ENCODE measurements at places on chromosomes 4 and X. TPM values are rescaled to one million over a fixed set of nuclear protein-coding genes. Genes with fewer than 3 reads are reported as not detected.

- no peaks in the 10 kb centered on the region for H3K36me3 ChIP-seq
- H3K4me3 ChIP-seq: no peak overlapping the region
- DNase-seq: no peak
- no peaks in the 10 kb centered on the region for H3K27me3 ChIP-seq
Observed at GRCh38 chr4:15451866-15452765, 17.6 kb upstream of the CC2D2A start.

- H3K4me1 ChIP-seq: peaks cover 25% of the 10 kb centered on the region
- H3K36me3 ChIP-seq: no peaks in the 10 kb centered on the region
- H3K27ac ChIP-seq: no peak overlapping the region
- H3K27me3 ChIP-seq: no peaks in the 10 kb centered on the region
Observed at GRCh38 chrX:46543441-46543840, 1.8 kb downstream of the ZNF674 start.

DNA sequence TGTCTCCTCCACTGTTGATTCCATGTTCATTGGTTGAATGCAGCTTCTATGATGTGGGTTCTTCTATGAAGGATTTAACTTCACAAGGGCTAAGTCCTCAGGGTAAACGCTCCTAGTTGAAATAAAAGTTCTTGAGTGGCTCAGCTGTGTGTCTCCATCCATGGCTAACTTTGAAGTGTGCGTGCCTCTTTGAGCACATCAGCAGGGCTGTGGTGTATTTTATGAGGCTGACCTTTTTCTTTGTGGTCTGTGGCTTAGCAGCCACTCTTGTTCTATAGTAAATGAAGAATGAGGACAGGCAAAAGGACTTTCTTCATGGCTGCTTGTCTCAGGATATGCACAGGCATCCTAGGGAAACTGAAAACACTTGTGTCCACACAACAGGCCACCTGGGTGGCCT is 88.5 kb downstream of the KIT start:
- no peak overlapping the region for H3K27ac ChIP-seq
- no peaks in the 10 kb centered on the region for H3K36me3 ChIP-seq
- H3K27me3 ChIP-seq: no peaks in the 10 kb centered on the region
- H3K4me1 ChIP-seq: no peaks in the 10 kb centered on the region
- DNase-seq: no peak
- no peak overlapping the region for H3K4me3 ChIP-seq

DNA sequence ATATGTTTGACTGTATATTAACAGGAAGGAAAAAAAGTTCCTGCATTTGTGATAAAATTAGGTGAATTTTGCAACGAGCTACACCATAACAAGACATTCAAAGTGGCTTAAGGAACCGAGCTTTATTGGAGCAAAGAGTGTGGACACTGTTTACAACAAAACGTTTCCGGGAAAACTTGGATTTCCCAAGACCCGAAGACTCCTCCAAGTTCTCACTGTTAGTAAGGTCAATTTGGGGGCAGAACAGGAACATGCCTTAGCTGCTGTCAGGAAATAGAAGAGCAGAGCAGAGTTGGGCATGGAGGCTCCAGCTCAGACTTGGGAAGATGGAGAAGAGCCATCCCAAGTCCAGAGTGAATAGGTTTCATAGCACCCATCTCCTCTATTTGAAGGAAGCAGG is 16.5 kb downstream of the ADH6 start:
- no peaks in the 10 kb centered on the region for H3K36me3 ChIP-seq
- no peaks in the 10 kb centered on the region for H3K27me3 ChIP-seq
- no peak overlapping the region for H3K4me3 ChIP-seq
- H3K4me1 ChIP-seq: no peaks in the 10 kb centered on the region

DNA sequence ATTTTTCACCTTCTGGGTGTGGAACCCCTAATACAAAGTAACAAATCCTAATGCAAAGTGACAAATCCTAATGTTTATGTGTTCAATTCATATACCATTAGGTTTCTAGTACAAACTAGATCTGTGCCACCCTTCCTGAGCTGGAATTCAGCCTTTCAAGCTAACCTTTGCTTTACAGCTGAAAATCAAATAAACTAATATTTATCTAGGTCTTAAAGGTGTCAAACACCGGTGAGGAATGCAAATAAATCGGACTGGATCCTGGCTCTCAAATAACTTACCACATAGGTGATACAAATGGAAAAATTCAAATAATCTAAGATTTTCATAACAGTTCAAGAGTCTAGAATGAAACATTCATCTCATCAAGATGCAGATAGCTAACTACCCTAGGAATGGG is 11.6 kb downstream of the IRF2 start:
- H3K4me1 ChIP-seq: peaks cover 58% of the 10 kb centered on the region
- no peak for DNase-seq
- no peak overlapping the region for H3K27ac ChIP-seq
- H3K36me3 ChIP-seq: no peaks in the 10 kb centered on the region
- H3K4me3 ChIP-seq: no peak overlapping the region

GRCh38 chr4:47187608-47188007 is 156.2 kb downstream of the GABRB1 start:
- H3K4me3 ChIP-seq: no peak overlapping the region
- no peaks in the 10 kb centered on the region for H3K27me3 ChIP-seq
- DNase-seq: no peak

GRCh38 chr4:151573945-151574344 is 165.0 kb downstream of the FHIP1A start:
- DNase-seq: no peak
- no peak overlapping the region for H3K27ac ChIP-seq
- no peaks in the 10 kb centered on the region for H3K27me3 ChIP-seq
- H3K4me1 ChIP-seq: no peaks in the 10 kb centered on the region
- no peaks in the 10 kb centered on the region for H3K36me3 ChIP-seq
- no peak overlapping the region for H3K4me3 ChIP-seq

DNA sequence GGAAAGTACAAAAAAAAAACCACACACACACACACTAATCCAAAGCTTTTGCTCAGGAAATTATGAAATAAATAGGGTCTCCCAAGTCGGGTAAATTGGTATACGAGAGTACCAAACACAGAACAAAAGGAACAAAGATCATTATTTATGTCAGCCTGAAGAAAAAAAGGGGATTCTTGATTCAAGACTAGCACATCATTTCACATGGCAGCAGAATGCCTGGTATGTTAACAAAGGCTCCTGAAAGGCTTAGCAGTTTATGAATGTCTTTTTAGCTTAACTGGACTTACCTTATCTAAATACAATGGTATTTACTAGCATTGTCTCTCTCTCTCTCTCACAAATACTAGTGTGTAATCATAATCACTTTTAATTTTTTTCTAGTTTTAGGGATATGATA is 11.3 kb downstream of the RAP2C start:
- H3K4me1 ChIP-seq: peaks cover 5% of the 10 kb centered on the region
- H3K36me3 ChIP-seq: no peaks in the 10 kb centered on the region
- H3K27ac ChIP-seq: no peak overlapping the region
- no peak overlapping the region for H3K4me3 ChIP-seq

- DNase-seq: no peak
- H3K36me3 ChIP-seq: peaks cover 5% of the 10 kb centered on the region
- H3K27ac ChIP-seq: no peak overlapping the region
- H3K4me1 ChIP-seq: no peaks in the 10 kb centered on the region
Observed at GRCh38 chrX:1443496-1444075, 9.1 kb downstream of the ASMTL start.

The NXF3 gene
- total RNA-seq: not detected

The ATP1B4 gene
- total RNA-seq: not detected

The RAI2 gene
- total RNA-seq: 0.55 TPM

The GLOD5 gene
- not detected for total RNA-seq

The CORIN gene
- total RNA-seq: 0.11 TPM

Data from CD8-positive, alpha-beta memory T cell (primary cell).